ENCODE measurements at places on chromosomes 2 and 18. TPM values are rescaled to one million over a fixed set of nuclear protein-coding genes. Genes with fewer than 3 reads are reported as not detected.

DNA sequence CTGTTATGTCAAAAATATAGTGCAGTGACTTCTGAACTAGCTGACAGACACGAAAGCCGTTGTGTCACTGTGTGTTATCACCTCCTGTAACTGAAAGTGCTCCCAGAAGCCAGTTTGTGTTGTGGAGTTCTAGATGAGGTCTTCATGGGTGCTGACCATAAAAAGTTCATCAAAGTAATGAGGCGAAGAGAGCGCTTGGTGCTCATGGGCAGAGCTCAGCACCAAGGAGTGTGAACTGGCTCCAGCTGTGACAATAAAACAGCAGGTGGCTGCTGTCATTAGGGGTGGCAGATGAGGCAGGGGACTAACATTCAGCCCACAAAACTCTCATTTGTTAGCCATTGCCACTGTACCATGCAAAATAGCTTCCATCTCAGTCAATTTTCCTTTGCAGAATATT, 151.1 kb downstream of the ZNF407 start:
- no peak for DNase-seq

DNA sequence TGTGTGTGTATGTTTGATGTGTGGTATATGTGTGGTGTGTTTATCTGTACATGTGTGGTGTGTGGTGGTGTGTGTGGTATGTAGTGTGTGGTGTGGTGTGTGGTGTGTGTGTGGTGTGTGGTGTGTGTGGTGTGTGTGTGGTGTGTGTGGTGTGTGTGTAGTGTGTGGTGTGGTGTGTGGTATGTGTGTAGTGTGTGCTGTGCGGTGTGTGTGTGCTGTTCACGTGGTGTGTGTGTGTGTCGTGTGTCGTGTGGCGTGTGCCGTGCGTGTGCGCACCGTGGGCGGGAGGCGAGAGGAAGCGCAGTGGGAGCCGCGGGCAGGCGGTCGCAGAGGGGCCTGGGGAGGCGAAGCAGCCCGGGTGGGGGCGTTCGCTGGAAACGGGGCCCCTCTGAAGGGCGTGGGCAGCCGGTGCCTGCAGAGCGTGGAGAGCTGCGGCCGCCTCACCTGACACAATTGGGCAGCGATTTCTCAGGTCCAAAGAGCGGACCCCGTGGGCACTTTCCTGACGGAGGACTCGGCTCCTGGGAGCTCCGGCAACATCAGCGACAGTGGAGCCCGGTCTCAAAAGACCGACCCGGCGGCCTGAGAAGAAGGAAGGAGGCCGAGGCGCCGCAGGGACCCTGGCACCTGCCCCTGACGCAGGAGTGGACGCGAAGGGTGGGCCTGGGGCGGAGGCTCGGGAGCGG, 741.1 kb upstream of the SALL3 start:
- DNase-seq: no peak

- DNase-seq: no peak
Measured at GRCh38 chr2:197759625-197760292, 25.4 kb downstream of the BOLL start.

Gene CLIP4
- 21.7 TPM for total RNA-seq

Gene COMMD1
- 39.5 TPM for total RNA-seq

GRCh38 chr2:239688840-239689239, 288.0 kb upstream of the HDAC4 start:
- no peak for DNase-seq

DNA sequence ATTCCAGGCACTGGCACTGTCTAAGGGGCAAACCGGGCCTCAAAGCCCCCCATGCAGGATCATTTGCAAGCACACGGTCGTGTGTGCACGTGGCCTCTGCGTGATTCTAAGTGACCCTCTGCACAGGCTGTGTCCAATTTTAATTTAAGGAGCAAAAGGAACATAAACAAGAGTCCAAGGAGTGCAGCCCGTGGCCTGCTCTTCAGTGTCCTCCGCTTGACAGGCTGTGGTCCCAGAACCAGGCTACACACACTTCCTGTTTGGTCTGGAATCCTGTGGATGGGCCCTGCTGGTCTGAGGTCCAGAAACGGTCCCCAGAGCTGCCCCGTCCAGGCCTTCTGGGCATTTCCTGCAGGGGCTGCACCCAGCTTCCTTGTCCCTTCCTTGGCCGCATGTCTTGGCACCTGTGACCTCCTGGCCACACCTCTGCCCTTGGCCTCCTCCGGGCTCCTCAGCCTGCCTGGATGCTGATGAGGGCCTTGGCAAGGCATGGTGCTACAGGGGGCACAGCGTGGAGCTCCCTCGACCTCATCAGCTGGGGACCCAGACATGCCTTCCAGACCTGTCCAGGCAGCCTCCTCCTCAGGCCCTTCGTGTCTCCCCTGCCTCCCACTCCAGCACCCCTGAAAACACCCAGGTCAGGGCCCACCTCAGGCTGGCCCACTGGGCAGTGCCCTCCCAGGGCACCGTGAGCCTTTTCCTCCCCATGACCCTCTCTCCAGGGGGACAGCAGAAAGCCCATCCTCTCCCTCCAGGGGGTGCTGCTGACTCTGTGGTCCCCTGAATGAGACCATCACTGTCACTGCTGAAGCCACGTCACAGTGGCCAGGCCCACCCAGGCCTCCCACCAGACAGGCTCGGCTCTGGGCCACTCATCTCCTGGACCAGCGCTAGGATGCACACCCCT, 136.4 kb upstream of the GPC1 start:
- DNase-seq: no peak

Gene C2orf66
- 0.27 TPM for total RNA-seq

Gene SLC23A3
- 5.2 TPM for total RNA-seq

DNA sequence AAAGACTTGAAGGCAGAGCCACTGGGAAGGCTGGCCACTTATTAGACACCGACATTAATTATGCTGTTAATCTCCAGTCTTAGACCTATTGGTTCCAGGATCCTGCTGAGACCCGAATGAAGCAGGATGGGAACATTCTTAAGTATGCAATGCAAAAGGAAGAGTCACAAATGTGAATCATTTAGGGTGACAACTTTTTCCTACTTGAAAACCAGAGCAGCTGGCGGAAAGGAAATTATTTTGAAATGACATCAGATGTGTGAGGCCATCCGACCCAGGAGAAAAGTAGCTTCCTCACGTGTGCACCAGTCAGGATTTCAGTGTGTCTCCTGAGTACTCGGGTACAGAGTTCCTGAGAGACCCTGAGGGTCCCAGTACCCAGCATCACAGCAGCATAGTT, 222.9 kb upstream of the NCKAP5 start:
- DNase-seq: peak; percentile 46

Gene SERPINB10
- total RNA-seq: not detected

Gene SP9
- total RNA-seq: not detected

DNA sequence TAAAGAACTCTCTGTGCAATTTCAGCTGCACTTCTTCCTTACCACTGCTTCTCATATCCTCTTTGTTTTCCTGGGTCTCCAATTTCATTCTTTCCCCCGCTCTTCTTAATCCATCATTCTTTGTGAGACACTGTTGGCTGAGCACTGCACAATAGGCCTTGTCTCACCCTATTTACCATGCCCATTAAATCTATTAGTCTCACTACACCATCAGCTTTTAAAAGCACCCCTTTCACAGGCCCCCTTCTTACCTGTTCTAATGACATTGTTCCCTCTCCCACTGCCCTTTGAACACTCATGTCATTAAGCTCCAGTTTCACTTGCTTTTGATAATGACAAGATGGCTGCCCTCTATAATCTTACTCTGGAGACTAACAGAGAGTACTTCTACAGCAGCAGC, 404.1 kb upstream of the ACVR2A start:
- DNase-seq: no peak

- DNase-seq: no peak
Measured at GRCh38 chr2:184444217-184444616, 154.1 kb upstream of the ZNF804A start.

- DNase-seq: no peak
Measured at GRCh38 chr18:55439056-55439455, 148.9 kb downstream of the TCF4 start.

DNA sequence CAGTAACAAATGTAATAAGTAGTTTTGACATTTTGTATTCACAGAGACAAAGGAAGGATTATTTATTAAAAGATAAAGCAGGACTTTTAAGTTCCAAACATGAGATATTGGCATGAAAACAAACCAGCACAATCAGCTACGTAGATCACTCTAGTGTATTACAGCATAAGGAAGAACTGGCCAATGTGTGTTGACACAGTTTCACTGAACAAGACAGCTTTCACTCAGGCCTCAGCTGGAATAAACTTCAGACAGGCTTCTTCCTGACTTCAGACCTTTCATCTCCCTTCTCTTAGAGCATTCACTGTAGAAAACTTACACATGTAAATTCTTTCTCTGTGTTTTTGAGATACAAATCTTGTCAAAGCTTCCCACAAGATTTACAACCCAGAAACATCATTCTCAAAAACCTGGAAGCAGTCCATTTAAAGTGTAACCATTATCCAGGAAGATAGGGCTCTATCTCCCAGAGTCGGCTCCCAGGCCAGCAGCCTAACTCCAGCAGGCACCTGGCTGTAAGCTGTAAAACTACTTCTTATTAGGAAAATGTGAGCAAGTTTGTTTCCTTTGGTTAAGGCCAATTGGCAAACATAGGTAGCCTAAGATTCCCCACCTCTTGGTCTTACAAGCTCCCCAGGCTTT, 768.3 kb upstream of the CDH7 start:
- no peak for DNase-seq

Gene GKN2
- not detected for total RNA-seq

Gene MBD2
- 105 TPM for total RNA-seq

DNA sequence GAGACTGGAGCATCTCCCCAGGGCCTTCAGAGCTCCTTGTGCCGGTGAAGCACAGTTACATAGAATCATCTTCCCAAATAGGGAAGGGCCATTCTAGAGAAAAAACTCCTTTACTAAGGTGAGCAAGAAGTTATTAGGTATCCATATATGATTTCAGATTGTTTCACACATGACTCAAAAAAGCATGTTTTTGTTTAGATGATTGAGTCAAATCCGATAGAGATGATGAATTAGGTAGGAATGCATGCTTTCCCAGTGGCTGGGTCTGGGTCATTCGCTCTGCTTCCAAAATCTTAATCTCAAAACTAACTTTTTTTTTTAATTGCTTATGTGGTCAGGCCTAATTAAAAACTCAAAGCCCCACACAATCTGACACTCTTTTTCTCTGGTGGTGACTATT, 3.8 kb downstream of the NT5C1B start:
- peak; percentile 43 for DNase-seq

- peak; percentile 86 for DNase-seq
Measured at GRCh38 chr2:71129902-71130151, 202 bp downstream of the MCEE start.

Gene IL1R2
- not detected for total RNA-seq

GRCh38 chr2:63257473-63257872, 206.8 kb downstream of the OTX1 start:
- DNase-seq: no peak

DNA sequence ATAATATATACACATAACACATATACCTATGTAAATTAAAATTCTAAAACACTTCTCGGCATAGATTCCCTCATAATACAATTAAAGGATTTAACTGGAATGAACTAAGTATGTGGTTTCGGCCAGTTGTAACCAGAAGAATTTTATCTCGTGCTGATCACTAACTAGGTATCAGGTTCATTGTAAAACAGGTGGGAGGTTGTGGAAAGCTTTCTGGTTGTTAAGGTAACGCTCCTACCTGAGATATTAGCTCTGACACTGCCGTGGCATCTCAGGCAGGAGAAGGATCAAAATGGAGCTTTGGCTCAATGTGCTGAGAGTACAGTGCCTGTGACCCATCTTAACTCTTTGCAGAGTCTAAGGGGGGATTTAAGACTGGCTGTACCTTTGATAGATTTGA, 42.5 kb downstream of the SLC9A2 start:
- DNase-seq: no peak

Gene HAAO
- 0.60 TPM for total RNA-seq

DNA sequence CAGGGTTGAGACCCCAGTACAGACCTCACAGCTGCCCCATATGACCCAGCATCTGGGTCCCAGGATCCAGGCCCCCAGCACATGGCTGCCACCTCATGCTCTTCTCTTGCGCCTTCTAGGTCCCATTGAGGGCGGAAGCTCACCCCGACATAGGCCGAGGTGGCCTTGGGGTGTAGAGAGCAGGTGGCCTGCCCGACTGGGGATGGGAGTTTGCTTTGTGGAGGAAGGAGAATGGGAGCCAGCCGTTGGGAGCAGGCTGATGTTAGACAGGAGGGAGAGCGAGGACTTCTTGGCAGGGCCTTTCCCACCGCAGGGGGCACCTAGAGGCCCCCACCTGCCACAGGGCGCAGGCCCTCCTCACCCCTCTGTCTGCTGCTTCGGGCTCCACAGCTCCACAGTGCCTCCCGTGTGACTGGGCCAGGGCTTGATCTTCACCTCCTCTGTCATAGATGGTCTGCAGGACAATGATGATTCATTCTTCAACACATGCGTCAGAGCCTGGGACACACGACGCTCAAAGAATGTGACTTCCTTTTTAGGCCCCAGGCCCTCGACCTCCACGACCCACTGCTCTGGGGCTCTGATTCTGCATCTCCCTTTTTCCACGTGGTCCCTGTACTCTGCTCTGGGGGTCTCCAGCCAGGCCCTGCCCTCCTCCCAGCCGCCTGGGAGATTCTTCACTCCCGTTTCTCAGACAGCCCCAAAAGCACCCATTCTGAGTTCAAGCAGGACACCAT, 86.6 kb upstream of the ODC1 start:
- DNase-seq: no peak

GRCh38 chr18:24019641-24020331, 5.2 kb downstream of the TTC39C start:
- DNase-seq: no peak

GRCh38 chr2:1619556-1619955, 124.8 kb downstream of the PXDN start:
- DNase-seq: no peak
